ENCODE measurements at places on chromosomes 3 and 15. TPM values are rescaled to one million over a fixed set of nuclear protein-coding genes. Genes with fewer than 3 reads are reported as not detected.

DNA sequence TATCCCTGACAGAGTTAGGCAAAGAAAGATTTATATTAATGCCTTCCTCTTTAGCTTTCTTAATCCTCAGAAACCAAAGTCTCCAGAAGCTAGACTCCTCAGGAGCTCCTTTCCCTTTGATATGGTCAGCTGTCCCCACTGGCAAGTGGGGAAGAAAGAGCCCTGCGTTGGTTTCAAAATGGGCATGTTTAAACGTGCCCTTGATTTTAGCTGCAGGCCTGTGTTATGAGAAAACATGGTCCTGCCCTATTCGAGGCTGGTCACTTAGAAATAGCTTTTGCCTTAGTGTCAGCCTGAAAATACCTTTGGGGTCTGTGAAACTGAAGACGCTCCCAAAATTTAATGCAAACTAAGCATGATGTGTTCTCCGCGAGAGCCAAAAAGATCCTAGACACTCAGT lies 135.5 kb upstream of the RARB start:
- no peak for DNase-seq

- no peak for DNase-seq
Observed at GRCh38 chr15:80483725-80484161, 79.6 kb downstream of the ARNT2 start.

DNA sequence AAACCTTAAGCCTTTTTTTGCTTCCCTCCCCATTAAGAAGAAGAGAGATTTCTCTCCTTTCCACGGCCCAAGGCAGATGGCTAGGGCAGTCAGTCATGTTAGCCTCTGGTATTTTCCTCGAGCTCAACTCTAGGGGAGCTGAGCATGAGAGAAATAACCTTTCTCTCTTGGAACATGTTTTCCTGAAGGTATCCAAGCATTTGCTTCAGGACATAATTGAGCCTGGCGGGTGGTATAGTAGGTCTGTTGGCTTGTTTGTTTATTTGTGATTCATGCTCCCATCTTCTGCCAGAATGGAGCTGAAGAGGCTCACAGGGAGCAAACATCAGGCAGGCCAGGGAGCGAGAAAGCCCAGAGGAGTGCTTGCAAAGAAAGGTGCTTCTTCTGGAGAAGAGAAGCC lies 102.5 kb downstream of the MESD start:
- DNase-seq: no peak

DNA sequence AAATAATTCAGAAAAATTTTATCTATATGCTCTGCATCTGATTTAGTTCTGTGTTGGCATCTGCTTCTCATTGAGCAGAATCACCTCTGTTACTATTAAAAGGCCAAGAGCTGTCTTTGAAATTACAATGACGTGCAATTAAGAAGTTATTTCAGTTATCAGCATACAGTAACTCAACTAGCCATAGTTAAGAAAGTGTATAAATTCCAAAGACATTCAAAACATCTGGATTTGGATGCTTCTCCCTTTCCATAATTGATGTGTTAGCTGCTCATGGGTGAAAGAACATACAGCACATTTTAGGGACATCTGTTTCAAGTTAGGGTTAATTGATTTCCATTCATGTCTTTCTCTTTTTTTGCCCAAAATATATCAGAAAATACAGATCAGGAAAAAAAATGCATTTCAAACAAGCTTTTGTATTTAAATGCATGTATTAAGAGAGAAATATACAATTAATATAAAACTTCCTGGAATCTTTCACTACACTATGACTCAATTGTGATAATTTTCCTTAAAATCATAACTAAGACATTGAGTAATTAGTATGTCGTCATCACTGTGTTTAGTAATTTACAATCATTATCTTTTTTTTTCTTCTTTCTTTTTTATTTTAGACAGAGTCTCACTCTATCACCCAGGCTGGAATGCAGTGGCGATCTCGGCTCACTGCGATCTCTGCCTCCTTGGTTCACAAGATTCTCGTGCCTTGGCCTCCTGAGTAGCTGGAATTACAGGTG lies 82.7 kb upstream of the MBNL1 start:
- DNase-seq: no peak

GRCh38 chr15:52682781-52683180 lies 3.6 kb upstream of the ATOSA start:
- DNase-seq: no peak

GRCh38 chr15:75650908-75651809 lies 3.4 kb downstream of the SNX33 start:
- DNase-seq: no peak

DNA sequence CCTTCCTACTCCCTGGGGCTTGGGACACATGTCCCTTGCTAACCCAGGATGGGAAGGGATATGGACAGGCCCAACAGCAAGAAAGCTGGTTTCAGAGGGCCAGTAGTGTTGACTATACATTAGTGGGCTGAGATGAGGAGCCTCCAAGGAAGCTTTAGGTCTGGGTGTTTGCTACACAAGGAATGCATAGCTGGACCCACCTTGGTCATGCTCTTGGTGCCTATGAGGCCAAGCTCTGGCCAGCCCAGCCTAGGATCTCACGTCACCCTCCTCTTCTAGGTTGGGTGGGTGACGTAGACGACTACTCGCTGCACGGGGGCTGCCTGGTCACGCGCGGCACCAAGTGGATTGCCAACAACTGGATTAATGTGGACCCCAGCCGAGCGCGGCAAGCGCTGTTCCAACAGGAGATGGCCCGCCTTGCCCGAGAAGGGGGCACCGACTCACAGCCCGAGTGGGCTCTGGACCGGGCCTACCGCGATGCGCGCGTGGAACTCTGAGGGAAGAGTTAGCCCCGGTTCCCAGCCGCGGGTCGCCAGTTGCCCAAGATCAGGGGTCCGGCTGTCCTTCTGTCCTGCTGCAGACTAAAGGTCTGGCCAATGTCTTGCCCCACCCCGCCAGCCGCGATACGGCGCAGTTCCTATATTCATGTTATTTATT lies 653 bp upstream of the WDR6 start:
- no peak for DNase-seq

DNA sequence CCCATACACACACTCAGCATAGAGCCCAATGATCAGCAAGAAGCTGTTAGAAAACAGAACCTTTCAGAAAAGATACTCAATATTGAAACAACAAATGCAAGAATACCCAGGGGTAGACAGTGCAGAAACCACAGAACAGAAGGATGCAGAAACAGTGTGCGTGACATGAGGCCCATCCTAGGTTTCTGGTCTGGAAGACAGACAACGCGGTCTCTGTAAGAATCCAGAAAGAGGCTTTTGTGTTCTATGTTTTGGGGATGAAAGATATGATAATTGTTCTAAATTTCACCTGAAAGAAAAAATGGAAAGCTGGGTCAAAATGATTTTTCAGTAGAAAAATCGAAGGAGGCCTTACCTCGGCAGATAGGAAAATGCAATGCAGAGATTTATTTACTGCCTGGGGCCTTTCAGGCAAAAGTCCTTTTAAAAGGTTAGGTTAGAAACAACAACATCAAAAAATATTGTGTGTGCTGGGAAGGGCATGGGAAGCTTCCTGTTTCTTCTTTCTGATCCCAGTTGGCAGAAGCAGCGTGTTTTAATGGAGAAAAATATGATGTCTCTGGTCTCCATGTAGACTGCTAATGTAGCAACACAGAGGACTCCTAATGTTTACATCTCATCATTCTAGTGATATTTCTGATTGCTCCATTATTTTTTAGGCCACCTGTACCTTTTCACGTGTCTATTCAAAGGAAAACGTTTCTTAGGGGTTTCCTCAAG lies 17.0 kb downstream of the SYNM start:
- DNase-seq: no peak

CLDN18 gene
- polyA plus RNA-seq: 2.1 TPM

NKIRAS1 gene
- 17.3 TPM for polyA plus RNA-seq

SAMMSON gene
- not detected for polyA plus RNA-seq

SNX22 gene
- polyA plus RNA-seq: 1.2 TPM
